ENCODE measurements at places on chromosomes 12 and 14.

- H3K36me3 ChIP-seq: no peaks in the 10 kb centered on the region
- peak overlapping the region; percentile 26 for H3K27ac ChIP-seq
- H3K4me3 ChIP-seq: no peak overlapping the region
- H3K27me3 ChIP-seq: no peaks in the 10 kb centered on the region
Measured at GRCh38 chr14:59275668-59276067, 87.2 kb downstream of the DAAM1 start.

DNA sequence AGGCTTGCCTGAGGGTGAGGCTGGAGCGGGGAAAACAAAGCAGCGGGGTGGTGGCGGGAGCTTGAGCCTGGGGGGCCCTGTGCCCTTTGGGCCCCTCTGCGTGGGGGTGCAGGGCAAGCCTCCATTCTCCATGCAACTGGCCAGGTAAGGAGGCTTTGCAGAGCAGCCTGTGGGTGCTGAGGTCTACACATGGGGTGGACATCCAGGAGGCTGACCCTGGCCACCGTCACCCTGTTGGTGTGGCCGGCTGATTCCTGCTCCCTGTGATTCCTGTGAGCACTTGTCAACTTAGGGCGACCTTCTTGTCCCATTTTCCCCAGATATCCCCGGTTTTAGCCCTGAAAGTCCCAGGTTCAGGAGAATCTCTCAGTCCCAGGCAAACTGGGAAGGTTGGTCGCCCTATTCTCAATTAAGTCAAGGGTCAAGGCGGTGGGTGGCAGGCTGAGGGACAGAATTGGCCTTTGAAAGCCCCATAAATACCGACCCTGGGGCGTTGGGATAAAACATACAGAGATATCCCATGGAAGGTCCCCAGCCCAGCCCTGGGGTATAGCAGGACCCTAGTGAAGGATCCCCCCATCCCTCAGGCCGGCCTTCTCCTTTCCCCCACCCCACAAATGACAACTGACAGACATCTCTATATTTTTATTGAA, 70.5 kb downstream of the PRIMA1 start:
- no peaks in the 10 kb centered on the region for H3K27me3 ChIP-seq
- no peaks in the 10 kb centered on the region for H3K36me3 ChIP-seq
- DNase-seq: no peak
- H3K4me1 ChIP-seq: no peaks in the 10 kb centered on the region

DNA sequence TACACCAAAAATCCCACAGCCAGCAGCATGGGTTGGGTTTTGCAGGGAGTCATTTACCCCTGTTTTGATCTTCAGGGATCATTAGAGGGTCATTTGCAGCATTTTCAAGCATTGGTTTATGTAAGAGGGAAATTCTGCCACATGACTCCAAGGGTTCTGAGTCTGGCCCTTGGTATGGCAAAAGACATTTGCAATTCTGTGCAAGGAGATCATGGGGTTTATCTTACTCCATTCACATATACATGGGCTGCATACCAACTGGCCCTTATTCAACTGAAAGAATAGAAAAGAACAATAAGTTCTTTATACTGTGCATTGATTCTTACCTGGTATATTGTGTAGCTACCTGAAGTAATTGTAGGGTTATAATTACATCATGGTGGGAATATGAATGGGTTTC, 13.7 kb downstream of the SIX4 start:
- no peak overlapping the region for H3K27ac ChIP-seq
- DNase-seq: no peak
- H3K27me3 ChIP-seq: no peaks in the 10 kb centered on the region
- peaks cover 2% of the 10 kb centered on the region for H3K4me1 ChIP-seq

DNA sequence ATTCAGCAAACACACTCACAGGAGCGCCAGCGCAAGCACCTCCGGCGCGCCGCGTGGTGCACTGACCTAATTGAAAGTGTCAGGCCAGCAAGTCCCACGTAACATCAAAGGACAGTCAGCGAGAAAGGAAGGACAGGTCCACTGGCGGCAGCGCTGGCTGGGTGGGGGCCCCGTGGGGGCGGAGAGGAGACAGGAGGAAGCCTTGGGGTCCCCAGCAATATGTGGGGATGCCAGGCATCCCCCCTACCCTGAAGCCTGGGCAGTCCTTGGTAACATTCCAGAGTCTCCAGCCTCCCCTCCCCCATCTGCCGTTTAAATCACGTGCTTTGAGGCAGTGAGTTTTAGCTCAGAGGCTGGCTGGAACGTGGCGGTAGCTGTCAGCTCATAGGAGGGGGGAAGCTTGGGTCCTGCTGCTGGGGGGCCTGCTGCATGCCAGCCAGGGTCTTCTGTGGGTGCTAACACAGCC, 159.2 kb downstream of the CALM1 start:
- 0 out of 2 replicates have a peak, but pooled peaks cover 2% of the 10 kb centered on the region for H3K36me3 ChIP-seq
- no peak for DNase-seq
- H3K4me1 ChIP-seq: peaks cover 5% of the 10 kb centered on the region
- no peak overlapping the region for H3K27ac ChIP-seq

- H3K36me3 ChIP-seq: no peaks in the 10 kb centered on the region
- peaks cover 32% of the 10 kb centered on the region for H3K27me3 ChIP-seq
- no peaks in the 10 kb centered on the region for H3K4me1 ChIP-seq
- no peak for DNase-seq
Measured at GRCh38 chr14:69346710-69347109, 51.4 kb downstream of the ERH start.

- peaks cover 3% of the 10 kb centered on the region for H3K27me3 ChIP-seq
- H3K27ac ChIP-seq: no peak overlapping the region
- DNase-seq: no peak
- H3K4me3 ChIP-seq: no peak overlapping the region
- H3K36me3 ChIP-seq: no peaks in the 10 kb centered on the region
- peaks cover 2% of the 10 kb centered on the region for H3K4me1 ChIP-seq
Measured at GRCh38 chr12:14982562-14982961, 9.7 kb downstream of the PDE6H start.

All from IMR-90 (cell line).